ENCODE measurements at places on chromosomes 3 and 15. TPM values are rescaled to one million over a fixed set of nuclear protein-coding genes. Genes with fewer than 3 reads are reported as not detected.

- no peaks in the 10 kb centered on the region for H3K27me3 ChIP-seq
- no peaks in the 10 kb centered on the region for H3K36me3 ChIP-seq
- H3K4me1 ChIP-seq, result peaks cover 9% of the 10 kb centered on the region
- DNase-seq, result no peak
- no peak overlapping the region for H3K4me3 ChIP-seq
These were observed 54.3 kb downstream of the DNAJB8 start for GRCh38 chr3:128412180-128413002.

DNA sequence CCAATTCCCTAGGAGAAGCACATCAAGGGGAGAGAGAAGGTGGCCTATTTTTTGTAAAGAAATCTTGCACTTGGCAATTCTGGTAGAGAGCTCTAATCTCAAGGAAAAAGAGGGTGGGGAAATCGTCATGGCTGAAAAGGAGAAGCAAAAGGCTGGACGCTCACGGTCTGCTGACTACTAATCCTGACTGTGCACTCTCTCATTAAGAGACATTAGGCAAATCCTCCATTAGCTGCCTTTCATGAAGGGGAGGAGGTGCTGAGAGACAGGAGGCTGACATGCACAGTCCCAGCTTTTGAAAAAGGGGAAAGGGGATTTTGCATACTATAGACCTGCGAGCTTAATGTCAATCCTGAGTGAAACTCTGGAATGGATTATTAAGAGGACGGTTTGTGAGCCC lies 170.0 kb downstream of the NR2F2 start:
- H3K27me3 ChIP-seq, result no peaks in the 10 kb centered on the region
- no peak overlapping the region for H3K27ac ChIP-seq
- DNase-seq, result no peak
- H3K36me3 ChIP-seq, result no peaks in the 10 kb centered on the region

DNA sequence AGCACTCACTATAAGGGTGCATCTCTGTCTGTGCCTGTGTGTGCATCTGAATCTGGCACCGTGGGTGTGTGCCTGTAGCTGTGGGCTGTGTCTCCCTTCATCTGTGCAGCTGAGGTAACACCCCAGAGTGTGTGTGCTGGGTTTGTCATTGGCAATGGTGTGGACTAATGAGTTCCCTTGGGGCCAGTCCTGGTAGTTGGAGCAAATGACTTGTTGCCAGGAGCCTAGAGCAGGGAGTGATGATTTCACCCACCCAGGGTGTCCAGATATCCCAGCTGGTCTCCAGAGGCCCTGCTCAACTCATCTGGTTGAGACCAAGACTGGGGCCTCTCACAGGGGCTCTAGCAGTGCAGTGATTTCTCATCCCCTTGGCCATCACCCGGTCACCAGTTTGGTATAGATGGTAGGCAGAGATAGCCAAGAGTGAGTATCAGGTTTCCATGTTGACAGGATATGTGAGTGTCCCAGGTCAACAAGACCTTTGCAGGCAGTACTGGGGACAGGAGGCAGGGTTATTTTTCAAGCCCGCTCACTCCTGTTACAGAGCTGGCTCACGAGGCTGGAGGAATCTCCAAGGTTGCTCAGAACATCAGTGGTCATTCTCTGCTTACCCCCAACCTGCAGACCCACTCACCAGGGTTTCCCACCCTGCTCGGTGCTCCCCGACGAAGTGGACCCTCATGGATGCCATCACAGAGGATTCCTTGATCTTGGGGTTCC lies 4.1 kb upstream of the HDAC11 start:
- no peaks in the 10 kb centered on the region for H3K36me3 ChIP-seq
- no peak overlapping the region for H3K27ac ChIP-seq
- H3K27me3 ChIP-seq, result no peaks in the 10 kb centered on the region
- DNase-seq, result no peak
- H3K4me1 ChIP-seq, result peaks cover 8% of the 10 kb centered on the region
- H3K4me3 ChIP-seq, result no peak overlapping the region

DNA sequence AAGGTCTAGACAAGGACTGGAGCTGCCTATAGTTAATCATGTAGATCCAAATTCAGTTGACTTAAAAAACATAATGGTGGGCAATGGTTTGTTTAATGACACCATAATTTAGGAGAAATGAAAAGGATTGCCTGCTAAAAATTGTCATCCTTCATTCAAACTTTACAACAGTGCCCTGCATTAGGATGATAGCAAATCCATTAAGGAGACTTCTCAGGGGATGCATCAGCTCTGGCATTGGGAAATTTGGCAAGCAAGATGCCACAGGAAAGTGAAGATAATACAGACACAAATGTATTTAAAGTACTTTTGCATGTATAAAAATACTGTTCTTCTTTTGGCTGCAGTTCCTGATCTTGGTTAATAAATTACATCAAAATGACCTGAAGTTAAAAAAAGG lies 93.1 kb upstream of the SKOR1 start:
- no peak for DNase-seq
- no peak overlapping the region for H3K27ac ChIP-seq
- no peaks in the 10 kb centered on the region for H3K27me3 ChIP-seq
- no peaks in the 10 kb centered on the region for H3K36me3 ChIP-seq
- no peaks in the 10 kb centered on the region for H3K4me1 ChIP-seq
- no peak overlapping the region for H3K4me3 ChIP-seq

DNA sequence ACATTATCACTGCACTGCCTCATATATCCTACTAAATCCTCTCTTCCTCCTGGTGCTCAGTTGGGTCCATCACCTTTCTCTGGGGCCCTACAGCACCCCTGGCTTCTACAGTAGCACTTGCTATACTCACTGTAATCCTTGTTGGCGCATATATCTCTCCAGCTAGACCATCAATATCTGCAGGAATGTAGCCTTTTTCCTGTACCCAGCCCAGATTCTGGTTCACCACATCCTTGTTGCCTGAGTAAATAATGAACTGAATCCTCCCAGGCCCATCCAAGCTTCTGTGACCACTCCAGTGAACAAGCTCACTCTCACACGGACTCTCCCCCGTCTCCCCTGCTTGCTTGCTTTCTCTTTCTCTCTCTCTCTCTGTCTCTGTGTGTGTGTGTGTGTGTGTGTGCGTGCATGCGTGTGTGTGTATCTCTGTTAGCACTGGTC lies 62.5 kb upstream of the LIPC start:
- no peak overlapping the region for H3K4me3 ChIP-seq
- H3K36me3 ChIP-seq, result no peaks in the 10 kb centered on the region
- no peaks in the 10 kb centered on the region for H3K4me1 ChIP-seq
- DNase-seq, result no peak

- no peak overlapping the region for H3K27ac ChIP-seq
- peaks cover 16% of the 10 kb centered on the region for H3K4me1 ChIP-seq
- no peaks in the 10 kb centered on the region for H3K27me3 ChIP-seq
- DNase-seq, result no peak
These were observed 21.9 kb downstream of the EID1 start for GRCh38 chr15:48899793-48900192.

DNA sequence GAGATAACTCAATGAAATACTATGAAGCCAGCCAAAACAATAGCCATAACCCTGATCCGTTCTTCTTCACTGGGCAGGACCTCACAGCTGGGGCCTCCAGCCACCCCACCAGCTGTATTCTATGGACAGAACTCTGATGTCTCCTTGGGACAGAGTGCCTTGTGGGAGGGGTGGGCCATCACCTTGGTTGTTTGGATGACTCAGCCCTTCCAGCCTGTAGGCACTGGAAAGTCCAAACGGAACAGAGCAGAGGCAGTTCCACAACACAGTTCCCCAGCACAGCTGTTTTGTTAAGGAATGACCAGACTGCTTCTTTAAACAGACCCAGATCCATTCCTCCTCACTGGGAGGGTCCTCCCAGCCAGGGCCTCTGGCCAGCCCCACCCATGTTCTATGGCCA lies 31.9 kb upstream of the ZBED2 start:
- no peaks in the 10 kb centered on the region for H3K36me3 ChIP-seq
- H3K4me1 ChIP-seq, result no peaks in the 10 kb centered on the region
- H3K27ac ChIP-seq, result no peak overlapping the region
- no peaks in the 10 kb centered on the region for H3K27me3 ChIP-seq
- no peak overlapping the region for H3K4me3 ChIP-seq
- no peak for DNase-seq

DNA sequence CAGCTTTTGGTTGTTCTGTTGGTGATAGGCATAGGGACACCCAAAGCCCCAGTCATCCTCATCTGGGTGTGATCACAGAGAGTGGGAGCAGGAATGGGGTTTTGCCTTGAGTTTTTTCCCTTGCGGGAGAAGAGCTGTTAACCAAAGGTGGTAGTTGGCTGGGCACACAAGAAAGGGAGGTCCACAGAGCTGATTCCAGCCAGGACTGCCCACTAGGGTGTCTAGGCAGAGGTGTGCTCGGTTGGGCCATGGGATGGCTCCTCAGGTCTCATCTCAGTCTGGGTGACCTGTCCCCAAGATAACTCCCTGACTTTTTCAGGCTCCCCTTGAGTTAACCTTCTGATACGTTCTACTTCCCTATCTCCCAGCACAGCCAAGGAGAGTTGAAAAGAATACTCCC lies 134.8 kb downstream of the PDE8A start:
- no peaks in the 10 kb centered on the region for H3K4me1 ChIP-seq
- H3K27me3 ChIP-seq, result no peaks in the 10 kb centered on the region
- no peak overlapping the region for H3K4me3 ChIP-seq
- H3K27ac ChIP-seq, result no peak overlapping the region

HRG gene
- 1.7 TPM for total RNA-seq

DUOXA2 gene
- 24.6 TPM for total RNA-seq

STAB1 gene
- 4.6 TPM for total RNA-seq
